ENCODE measurements at places on chromosomes 4 and X.

- peaks cover 23% of the 10 kb centered on the region for H3K36me3 ChIP-seq
- H3K27ac ChIP-seq, result peak overlapping the region; percentile 100
- H3K4me1 ChIP-seq, result peaks cover 32% of the 10 kb centered on the region
- H3K27me3 ChIP-seq, result no peaks in the 10 kb centered on the region
- H3K4me3 ChIP-seq, result peak overlapping the region; percentile 92
- peak; percentile 59 for DNase-seq
Observed at GRCh38 chrX:107712231-107713202, 63.1 kb downstream of the TSC22D3 start.

GRCh38 chr4:184807797-184808712 is 17.7 kb downstream of the ACSL1 start:
- H3K36me3 ChIP-seq, result peaks cover 5% of the 10 kb centered on the region
- DNase-seq, result no peak
- H3K4me3 ChIP-seq, result no peak overlapping the region
- no peaks in the 10 kb centered on the region for H3K27me3 ChIP-seq
- H3K27ac ChIP-seq, result no peak overlapping the region
- peaks cover 7% of the 10 kb centered on the region for H3K4me1 ChIP-seq

- peak within 1 kb of the TSS; percentile 62 for H3K4me3 ChIP-seq
- no peaks in the 10 kb centered on the region for H3K36me3 ChIP-seq
- peak within 1 kb of the TSS; percentile 97 for H3K27ac ChIP-seq
- DNase-seq, result no peak
Observed at GRCh38 chrX:119757979-119758730, at the start of gene SOWAHD. TSS of gene SOWAHD (plus strand) at chrX:119758588. CDS start at chrX:119758668, 80 bp downstream.

DNA sequence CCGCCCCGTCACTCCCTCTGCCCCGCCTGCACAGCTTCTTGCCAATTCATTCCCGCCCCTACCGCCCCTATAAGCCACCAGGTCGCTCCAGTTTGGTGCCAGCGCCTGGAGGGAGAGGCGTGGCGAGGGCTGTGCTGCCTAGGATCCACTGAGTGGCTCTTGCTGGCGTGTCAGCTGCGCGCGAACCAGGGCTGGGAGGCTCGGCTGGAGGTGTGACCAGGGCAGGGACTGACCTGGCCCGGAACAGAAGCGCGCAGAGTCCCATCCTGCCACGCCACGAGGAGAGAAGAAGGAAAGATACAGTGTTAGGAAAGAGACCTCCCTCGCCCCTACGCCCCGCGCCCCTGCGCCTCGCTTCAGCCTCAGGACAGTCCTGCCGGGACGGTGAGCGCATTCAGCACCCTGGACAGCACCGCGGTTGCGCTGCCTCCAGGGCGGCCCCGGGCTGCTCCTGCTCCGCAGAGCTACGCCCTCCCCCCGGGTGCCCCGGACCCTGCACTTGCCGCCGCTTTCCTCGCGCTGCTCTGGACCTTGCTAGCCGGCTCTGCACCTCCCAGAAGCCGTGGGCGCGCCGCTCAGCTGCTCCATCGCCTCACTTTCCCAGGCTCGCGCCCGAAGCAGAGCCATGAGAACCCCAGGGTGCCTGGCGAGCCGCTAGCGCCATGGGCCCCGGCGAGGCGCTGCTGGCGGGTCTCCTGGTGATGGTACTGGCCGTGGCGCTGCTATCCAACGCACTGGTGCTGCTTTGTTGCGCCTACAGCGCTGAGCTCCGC is at the start of gene GPR78:
Gene GPR78 (plus strand): TSS at position 72 of the 773 bp plus-strand sequence. CDS start 591 bp downstream, at position 663.
- H3K27me3 ChIP-seq, result peaks cover 30% of the 10 kb centered on the region
- H3K4me1 ChIP-seq, result no peaks in the 10 kb centered on the region
- peak; percentile 31 for DNase-seq
- H3K27ac ChIP-seq, result no peak within 1 kb of the TSS
- peaks cover 2% of the 10 kb centered on the region for H3K36me3 ChIP-seq
- no peak within 1 kb of the TSS for H3K4me3 ChIP-seq
